A549 treated with AZD2906 at 1 μM for 4 hours (cell line): ENCODE measurements at places on chromosomes 7 and 10. TPM values are rescaled to one million over a fixed set of nuclear protein-coding genes. Genes with fewer than 3 reads are reported as not detected.

Gene CARD11
- 1.5 to 2.3 TPM (median 2.0 TPM) in 5 replicates for total RNA-seq

Gene DOCK4
- total RNA-seq: 5.9 to 8.1 TPM (median 7.0 TPM) in 5 replicates

Gene TWIST1
- 1.4 to 3.7 TPM (median 3.3 TPM) in 5 replicates for total RNA-seq

Gene OR2A1
- not detected in 5 replicates for total RNA-seq

Gene ASZ1
- not detected in 5 replicates for total RNA-seq

Gene HILPDA
- 20.8 to 25.2 TPM (median 23.0 TPM) in 5 replicates for total RNA-seq

Gene MLXIPL
- total RNA-seq: 0.60 to 1.3 TPM (median 1.1 TPM) in 5 replicates

Gene GPR146
- 1.8 to 2.1 TPM (median 1.9 TPM) in 5 replicates for total RNA-seq

Gene ZNF398
- total RNA-seq: 8.6 to 9.9 TPM (median 9.1 TPM) in 5 replicates

Gene ECHDC3
- total RNA-seq: 9.4 to 10.9 TPM (median 10.4 TPM) in 5 replicates

Gene PLEKHA1
- 16.5 to 24.2 TPM (median 21.9 TPM) in 5 replicates for total RNA-seq

Gene PRTFDC1
- 15.3 to 19.8 TPM (median 16.4 TPM) in 5 replicates for total RNA-seq

Gene RASA4B
- 1.2 to 2.1 TPM (median 1.5 TPM) in 5 replicates for total RNA-seq

Gene SEMA3E
- 1.8 to 2.3 TPM (median 1.9 TPM) in 5 replicates for total RNA-seq

Gene HELLS
- 22.9 to 28.0 TPM (median 25.2 TPM) in 5 replicates for total RNA-seq

Gene TMEM229A
- total RNA-seq: not detected in 5 replicates

Gene HTR5A
- not detected in 5 replicates for total RNA-seq

Gene SPDYE6
- not detected in 5 replicates for total RNA-seq

Gene MYOZ1
- 0.06 TPM in 1 of 5 replicates, not detected in the others for total RNA-seq

Gene PTPN20
- total RNA-seq: 3.1 to 4.3 TPM (median 3.6 TPM) in 5 replicates

Gene CCL24
- total RNA-seq: 0.18 TPM in 1 of 5 replicates, not detected in the others

Gene AKR1C8
- 0.08 to 0.25 TPM in 2 of 5 replicates, not detected in the others for total RNA-seq

Gene TMEM254
- 16.4 to 24.7 TPM (median 21.5 TPM) in 5 replicates for total RNA-seq

Gene MCM10
- 17.9 to 24.7 TPM (median 20.1 TPM) in 5 replicates for total RNA-seq

Gene METTL27
- total RNA-seq: 6.8 to 13.2 TPM (median 10.6 TPM) in 5 replicates

Gene SLC13A4
- total RNA-seq: not detected in 5 replicates

Gene ASAH2
- total RNA-seq: 0.63 to 2.7 TPM (median 1.5 TPM) in 5 replicates

Gene GPR85
- total RNA-seq: not detected in 5 replicates

Gene PRPS1L1
- total RNA-seq: not detected in 5 replicates

Gene TMEM26
- 0.05 to 0.10 TPM (median 0.06 TPM) in 5 replicates for total RNA-seq

Gene ZNF365
- 0.83 to 1.00 TPM (median 0.91 TPM) in 5 replicates for total RNA-seq

Gene IQUB
- 0.03 to 0.07 TPM (median 0.06 TPM) in 3 of 5 replicates, not detected in the others for total RNA-seq

Gene GPR15LG
- total RNA-seq: not detected in 5 replicates
